Left renal cortex interstitium (tissue), 4 donors: ENCODE measurements at places on chromosomes 16 and 17. TPM values are rescaled to one million over a fixed set of nuclear protein-coding genes. Genes with fewer than 3 reads are reported as not detected.

The PAGR1 gene
- polyA plus RNA-seq, result 39.3 TPM

The KRT33B gene
- not detected for polyA plus RNA-seq

The CASKIN1 gene
- 2.2 TPM for polyA plus RNA-seq

The ASGR2 gene
- polyA plus RNA-seq, result 1.8 TPM

The IL34 gene
- 1.2 TPM for polyA plus RNA-seq

The ABCC6 gene
- 14.8 TPM for polyA plus RNA-seq

The ABCC11 gene
- polyA plus RNA-seq, result 0.60 TPM
